ENCODE measurements at places on chromosomes 12 and 14.

GRCh38 chr14:98633380-98633779 lies 638.6 kb downstream of the BCL11B start:
- DNase-seq = no peak

DNA sequence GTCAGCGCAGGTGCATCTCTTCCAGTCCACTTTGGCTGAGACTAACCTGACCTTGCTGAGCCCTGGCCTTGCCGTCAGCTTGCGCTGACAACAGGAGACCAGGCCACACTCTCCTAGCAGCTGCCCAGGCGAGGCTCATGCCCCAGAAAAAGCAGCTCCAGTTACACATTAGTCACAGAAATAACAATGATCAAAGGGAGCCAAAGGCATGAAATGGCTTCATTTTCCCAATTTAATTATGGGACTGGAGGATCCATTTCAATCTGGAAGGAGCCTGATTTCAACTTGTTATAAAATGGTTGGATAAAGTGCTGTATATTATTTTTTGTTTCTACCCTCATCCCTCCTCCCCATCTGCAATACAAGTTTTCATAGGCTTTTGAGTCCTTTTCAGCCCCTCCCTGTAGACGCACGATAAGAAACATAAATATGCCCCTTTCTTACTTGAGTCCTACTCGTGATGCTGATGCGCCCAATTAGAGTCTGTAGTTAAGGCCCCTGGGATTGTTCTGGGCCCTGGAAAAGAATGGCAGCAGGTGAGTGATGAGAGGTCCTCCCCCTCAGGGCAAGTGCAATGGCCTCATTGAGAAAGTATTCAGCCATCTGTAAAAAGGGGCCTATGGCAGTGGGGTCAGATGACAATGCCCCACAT lies 376.0 kb downstream of the C12orf75 start:
- DNase-seq = no peak

DNA sequence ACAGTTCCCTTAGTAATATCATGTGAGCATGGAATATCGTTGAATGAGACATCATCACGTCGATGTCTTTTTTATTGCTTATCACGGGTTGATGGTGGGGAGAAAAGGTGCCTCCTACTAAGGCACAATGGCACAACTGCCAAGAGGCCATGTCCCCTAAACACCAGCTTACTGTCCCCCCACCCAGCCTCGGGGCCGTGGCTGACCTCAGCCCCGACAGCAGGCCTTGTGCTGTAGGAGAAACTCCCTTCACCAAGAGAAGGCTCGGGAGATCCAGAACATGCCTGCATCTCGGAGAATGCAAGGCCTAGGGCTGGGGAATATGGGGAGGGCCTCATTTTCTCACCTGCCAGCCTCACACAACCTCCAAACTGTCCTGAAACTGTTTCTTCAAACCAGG lies 22.8 kb downstream of the ZFP36L1 start:
- DNase-seq = no peak

DNA sequence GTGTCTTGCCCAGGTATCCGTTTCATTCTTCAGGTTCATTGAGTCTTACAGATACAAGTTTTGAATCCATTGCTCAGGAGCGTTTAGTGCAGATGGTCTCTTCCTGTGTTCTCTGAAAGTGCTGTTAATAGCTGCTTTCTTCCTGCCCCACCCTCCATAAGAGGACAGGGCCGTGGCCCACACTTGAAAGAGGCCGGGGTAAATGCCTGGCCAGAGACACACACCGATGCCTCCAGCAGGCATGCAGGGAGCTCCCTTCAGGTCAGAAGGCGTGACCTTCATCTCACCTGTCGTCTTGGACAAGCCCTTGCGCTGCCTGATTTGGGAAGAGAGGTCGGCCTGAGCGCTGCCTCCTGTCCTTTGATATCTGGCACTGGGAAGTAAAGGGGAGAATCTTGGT lies 11.6 kb downstream of the PRKAB1 start:
- DNase-seq = no peak

DNA sequence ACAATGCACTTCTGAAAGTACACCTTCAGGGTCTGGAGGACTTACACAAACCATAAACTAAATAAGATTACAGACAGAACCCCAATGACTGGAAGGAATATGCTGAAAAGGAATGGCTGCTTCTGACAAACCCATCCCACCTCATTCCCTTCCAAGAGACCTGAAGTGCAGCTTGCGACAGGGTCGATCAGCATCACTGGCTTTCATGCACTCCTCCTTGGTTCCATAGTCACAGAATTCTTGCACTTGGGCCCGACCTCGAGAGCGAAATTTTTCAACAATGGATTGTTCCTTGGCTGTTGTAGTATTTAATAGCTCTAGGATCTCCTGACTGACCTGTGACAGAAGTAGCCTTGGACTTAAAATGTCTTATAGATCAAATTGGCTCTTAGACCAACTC lies 9.6 kb downstream of the METTL3 start:
- no peak for DNase-seq

DNA sequence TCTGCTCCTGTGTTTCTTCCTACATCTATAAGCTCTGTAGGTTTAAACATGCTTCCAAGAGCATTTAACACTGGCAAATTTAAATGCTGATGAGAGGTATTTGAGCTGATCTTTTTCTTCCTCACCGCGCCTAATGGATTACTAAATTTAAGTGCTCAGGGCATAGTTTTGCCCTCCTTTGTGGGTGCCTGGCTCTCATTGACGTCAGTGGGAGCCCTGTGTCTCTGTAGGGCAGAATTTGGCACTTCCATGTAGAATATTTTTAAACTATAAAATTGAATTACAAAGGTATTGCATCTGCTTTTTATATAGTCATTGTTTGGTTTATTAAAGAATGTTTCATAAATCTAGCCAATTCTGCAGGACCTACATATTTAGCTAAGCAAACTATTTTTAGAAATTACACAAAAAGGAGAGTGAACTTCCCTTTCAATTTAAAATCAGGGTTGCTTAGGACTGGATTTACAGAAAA lies 444.8 kb downstream of the AEBP2 start:
- DNase-seq = no peak

GRCh38 chr12:69575346-69575745 lies 9.9 kb upstream of the CCT2 start:
- no peak for DNase-seq

GRCh38 chr12:87305481-87305880 lies 723.7 kb downstream of the C12orf50 start:
- DNase-seq = no peak

DNA sequence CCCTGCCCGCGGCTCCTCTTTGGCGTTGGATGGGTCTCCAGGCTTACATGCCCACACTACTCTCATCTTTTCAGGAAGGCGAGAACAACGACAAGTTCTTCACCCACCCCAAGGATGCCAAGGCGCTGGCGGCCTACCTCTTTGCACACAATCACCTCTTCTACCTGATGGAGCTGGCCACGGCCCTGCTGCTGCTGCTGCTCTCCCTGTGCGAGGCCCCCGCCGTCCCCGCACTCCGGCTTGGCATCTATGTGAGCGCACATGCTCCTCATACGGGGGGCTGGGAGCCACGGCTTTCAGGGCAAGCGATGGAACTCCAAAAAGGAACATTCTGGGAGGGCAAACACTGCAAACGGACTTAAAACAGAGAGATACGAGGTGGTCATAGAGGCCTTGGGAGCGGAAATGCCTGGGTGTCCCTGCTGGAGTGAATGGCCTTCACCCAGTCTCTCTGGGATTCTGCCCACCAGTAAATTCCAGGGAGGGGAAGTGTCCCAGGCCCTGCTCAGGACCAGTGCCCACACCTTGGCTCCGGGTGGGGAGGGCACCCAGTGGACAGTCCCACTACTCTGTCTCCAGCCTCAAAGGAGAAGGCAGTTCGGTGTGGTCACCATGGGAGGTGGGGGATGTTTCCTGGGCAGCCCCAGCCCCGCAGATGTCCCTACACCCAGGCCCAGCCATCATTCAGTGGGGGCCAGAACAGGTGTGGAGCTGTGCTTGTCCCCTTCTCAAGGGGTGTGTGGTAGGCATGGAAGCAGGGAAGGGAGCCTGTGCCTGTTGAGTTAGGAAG lies 45.0 kb downstream of the TPCN1 start:
- DNase-seq = no peak

DNA sequence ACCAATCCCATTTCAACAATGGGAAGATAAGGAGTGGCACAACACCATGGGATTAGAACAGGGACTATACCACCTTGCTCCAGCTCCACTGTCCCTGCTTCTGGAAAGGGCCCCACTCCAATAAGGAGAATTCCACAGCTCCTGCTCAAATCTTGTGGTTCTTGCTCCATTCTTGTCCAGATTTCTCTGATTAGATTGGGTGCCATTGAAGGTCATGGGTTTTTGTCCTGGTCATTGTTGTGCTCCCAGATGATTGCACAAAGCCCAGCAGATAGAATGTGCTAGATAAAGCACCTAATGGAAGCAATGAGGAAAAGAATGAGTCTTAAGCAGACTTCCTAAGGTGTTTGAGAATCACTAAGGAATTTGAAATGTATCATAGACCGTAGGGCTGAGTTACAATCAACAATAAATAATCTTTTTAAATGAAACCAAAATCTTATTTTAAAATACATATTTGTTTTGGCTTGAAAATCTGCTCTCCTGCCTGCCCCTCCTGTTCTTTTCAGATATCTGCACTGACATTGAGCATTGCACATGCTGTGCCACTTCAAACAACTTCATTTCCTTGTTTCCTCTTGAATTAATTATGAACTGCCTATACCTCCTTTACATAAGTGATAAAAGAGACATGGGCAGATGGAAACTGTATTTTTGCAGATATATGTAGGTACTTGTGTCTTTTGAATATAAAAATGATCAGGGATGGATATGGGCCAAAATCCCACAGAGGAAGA lies 115.9 kb downstream of the FGD4 start:
- DNase-seq = no peak
